ENCODE measurements at places on chromosomes 12 and 14. TPM values are rescaled to one million over a fixed set of nuclear protein-coding genes. Genes with fewer than 3 reads are reported as not detected.

GRCh38 chr14:100648474-100649172, 61.4 kb upstream of the BEGAIN start:
- DNase-seq = no peak

- DNase-seq = peak; percentile 89
Observed at GRCh38 chr12:11719678-11720099, 70.2 kb downstream of the ETV6 start.

- no peak for DNase-seq
Observed at GRCh38 chr14:91961297-91962220, 14.1 kb upstream of the FBLN5 start.

DNA sequence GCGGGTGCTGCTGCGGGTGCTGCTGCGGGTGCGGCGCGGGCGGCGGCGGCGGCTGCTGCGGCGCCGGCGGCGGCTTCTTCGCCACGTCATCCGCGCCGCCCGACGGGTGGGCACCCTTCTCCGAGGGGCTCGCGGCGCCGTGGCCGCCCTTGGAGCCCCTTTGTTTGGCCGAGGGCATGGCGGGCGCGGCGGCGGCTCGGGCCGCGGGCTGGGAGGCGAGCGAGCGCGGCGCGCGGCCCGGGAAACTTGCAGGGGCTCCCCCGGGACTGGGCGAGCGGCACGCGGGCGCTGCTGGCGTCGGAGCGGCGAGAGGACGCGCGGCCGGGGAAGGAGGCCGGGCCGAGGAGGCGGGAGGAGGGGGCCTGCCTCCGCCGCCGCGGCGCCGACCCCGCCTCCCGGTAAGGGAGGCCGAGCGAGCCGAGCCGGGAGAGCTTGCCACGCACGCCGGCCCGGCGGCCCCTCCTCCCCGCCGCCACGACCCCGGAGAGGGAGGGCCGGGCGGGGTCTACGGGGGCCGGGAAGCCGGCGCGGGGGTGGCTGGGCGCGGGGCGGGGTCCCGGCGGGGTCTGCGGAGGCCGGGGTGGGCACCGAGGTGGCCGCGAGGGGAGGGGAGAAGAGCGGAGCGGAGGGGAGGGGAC, at the start of gene CKAP4:
TSS of gene CKAP4 (minus strand) at position 347 of the 638 bp plus-strand sequence. CDS start at position 178, 169 bp downstream.
- peak; percentile 37 for DNase-seq

DNA sequence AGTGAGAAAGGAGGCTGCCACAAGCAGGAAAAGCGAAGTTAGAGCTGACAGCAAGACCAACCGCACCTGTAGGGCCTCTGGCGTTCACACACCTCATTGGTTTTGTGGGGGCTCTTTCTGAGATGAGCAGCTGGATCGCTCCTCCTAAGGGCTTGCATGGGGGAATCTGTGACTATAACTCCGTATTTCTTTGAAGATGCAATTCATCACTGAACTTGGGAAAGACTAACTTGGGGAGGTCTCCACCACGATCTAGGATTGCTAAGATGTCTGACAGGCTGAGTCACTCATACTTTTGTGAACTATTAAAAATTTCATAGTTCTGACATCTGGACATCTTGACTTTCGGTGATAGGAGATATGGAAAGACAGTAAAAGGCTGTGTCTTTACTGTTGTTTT, 173.6 kb downstream of the ETV6 start:
- no peak for DNase-seq

DNA sequence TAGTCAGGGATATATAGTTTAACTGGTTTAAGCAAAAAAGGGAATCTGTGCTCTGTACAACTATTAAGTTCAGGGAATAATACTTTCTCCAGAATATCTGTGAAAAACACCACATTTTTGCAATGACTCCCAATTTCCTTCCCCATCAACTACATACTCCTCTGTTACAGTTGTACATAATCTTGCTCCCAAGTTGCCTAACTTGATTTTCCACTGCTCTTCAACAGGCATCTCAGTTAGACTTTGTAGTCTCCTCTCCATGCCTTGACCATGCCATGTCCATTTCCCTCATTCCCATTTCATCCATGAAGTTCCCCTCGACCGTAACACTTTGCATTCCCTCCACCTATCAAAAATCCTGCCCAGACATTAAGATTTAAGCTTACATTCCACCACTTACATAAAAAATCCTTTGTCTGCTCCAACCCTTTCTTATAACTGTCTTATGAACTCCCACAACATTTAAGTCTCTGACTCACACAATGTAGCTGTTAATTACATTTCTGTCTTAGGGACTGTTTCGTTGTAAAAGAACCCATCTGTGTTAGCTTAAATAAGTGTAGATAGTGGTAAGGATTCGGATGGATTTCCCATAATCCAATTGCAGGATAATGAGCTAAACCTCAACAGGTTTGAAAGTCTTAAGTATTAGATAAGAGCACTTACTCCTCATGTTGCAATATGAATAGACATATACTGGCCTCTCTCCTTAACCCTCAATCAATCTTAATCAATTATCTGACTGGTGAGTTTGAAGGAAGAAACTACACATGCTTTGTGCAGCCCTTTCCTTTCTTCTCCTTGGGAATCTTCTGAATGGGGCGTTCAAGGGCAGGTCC, 156.5 kb downstream of the PAWR start:
- DNase-seq = peak; percentile 9

GAS2L3 gene
- total RNA-seq = 4.0 TPM
